DND-41 (cell line): ENCODE measurements at places on chromosomes 7 and 10.

DNA sequence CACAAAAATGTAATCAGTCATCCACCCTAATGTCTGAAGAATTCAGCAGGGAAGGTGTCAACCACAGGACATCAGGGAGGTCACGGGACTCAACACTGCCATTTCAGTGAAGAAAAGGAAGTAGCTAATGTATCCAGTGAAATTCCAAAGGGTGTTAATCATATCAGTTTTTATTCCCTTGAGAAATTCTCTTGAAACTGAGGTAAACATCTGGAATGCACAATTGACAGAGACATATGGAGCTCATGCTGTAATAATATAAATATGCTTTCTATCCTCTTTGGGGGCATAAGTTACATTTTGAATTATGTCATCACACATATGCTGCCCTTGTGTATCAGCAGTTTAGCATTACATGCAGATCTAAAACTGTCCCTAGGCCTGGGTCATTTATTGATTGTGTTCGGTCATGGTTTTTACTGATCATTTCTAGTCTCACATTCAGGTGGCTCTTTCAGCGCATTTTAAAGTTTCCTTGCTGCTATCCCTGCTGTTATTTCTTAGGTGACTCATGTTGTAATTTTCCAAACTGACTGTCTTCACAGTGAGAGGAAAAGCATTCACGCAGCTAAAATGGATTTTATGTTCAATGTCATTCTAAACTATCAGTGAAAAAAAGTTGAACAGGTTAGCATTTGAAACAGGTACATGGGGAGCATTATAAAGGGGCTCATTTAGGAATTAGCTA is 273.9 kb downstream of the TSPAN12 start:
- DNase-seq = no peak
- no peaks in the 10 kb centered on the region for H3K27me3 ChIP-seq
- no peaks in the 10 kb centered on the region for H3K36me3 ChIP-seq
- no peak overlapping the region for H3K4me3 ChIP-seq
- H3K4me1 ChIP-seq = no peaks in the 10 kb centered on the region

DNA sequence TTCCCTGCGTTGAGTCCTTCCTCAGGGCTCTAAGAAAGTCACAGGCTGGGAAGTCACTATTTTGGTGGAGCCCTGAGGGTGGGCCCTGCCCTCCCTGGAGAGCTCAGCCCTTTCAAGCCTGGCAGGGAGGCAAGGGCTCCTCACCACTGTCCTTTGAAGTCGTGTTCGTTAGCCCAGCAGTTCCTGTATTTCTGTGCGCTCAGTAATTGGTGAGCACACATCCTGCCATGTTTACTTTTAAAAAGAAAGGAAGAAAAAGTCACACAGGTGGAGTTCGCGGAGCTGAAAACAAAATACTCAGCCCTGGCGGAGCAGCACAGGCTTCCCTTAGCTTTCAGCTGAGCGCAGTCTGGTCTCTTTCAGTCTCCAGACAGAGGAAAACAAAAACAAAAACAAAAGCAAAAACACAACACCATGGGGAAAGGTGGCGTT is 37.1 kb downstream of the PRKCQ start:
- no peaks in the 10 kb centered on the region; the same call in 1 of the 2 replicates for H3K36me3 ChIP-seq
- H3K27ac ChIP-seq = peak overlapping the region; percentile 95
- no peaks in the 10 kb centered on the region for H3K27me3 ChIP-seq
- no peak overlapping the region; the same call in 1 of the 2 replicates for H3K4me3 ChIP-seq
- DNase-seq = peak; percentile 91
- peaks cover 55% of the 10 kb centered on the region for H3K4me1 ChIP-seq

GRCh38 chr10:121819049-121819448 is 108.8 kb downstream of the ATE1 start:
- no peaks in the 10 kb centered on the region for H3K27me3 ChIP-seq
- no peak overlapping the region for H3K4me3 ChIP-seq
- no peak overlapping the region for H3K27ac ChIP-seq
- no peak for DNase-seq
- no peaks in the 10 kb centered on the region for H3K4me1 ChIP-seq

DNA sequence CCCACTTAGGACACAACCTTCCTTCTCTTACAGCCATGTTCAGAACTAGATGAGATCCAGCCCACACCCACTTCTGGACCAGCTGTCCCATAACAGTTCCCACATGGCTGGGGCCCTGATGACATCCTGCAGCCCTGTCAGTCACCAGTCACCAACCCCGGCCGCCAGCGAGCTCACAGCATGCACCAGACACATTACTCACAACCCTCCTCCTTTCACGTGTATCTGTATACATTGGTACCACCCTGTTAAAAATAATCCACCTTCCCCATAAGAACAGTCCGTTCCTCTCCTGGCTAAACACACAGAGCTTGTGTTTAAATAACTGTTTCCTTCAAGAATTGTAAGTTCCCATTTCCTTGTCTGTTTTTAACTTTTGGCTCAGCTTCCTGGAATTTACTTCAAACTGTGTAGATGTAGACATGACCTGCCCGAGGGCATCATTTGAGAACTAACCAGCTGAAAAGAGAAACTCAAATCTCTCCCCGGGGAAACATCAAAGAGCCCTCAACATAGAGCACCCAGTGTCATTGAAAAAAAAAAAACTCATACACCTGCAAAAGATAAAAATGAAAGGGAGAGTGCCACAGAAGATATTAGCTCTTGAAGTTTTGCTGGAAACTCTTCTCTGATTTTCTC is 26.0 kb upstream of the PRLHR start:
- peak; percentile 58 for DNase-seq
- no peaks in the 10 kb centered on the region for H3K36me3 ChIP-seq

DNA sequence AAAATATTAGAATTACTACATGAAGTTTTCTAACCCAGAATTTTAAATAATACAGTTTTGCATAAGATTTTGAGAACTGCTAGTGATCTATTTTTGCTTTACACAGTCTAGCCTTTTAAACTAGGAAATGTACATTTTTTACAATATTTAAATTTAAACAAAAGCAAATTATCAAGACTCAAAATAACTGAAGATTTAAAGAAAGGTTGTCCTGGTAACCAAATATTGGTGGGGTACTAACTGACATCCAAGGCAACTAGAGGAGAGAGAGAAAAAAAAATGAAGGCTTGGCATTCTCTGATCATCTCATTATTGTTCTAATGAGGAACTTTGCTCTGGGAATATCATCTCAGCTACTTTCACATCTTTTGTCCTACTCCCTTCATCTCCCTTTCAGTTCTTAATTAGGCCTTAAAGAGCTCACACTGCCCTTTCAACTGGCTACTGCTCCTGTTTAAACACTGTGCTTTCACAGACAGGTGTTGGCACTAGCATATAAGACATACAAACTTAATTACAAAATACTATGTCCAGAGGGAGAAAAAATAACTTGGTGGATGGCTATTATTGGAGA is 33.7 kb downstream of the RAB11FIP2 start:
- no peaks in the 10 kb centered on the region for H3K27me3 ChIP-seq
- H3K4me3 ChIP-seq = no peak overlapping the region
- peaks cover 25% of the 10 kb centered on the region for H3K36me3 ChIP-seq
- no peak for DNase-seq
- H3K4me1 ChIP-seq = no peaks in the 10 kb centered on the region

GRCh38 chr10:6678211-6678803 is 98.2 kb upstream of the PRKCQ start:
- DNase-seq = peak; percentile 69
- H3K4me1 ChIP-seq = peaks cover 3% of the 10 kb centered on the region; the same call in 1 of the 2 replicates
- H3K27me3 ChIP-seq = no peaks in the 10 kb centered on the region
- H3K27ac ChIP-seq = no peak overlapping the region
- no peak overlapping the region for H3K4me3 ChIP-seq

GRCh38 chr10:11603741-11604140 is 7.7 kb downstream of the USP6NL start:
- H3K4me3 ChIP-seq = no peak overlapping the region
- H3K4me1 ChIP-seq = peaks cover 24% of the 10 kb centered on the region
- no peaks in the 10 kb centered on the region for H3K36me3 ChIP-seq
- no peaks in the 10 kb centered on the region for H3K27me3 ChIP-seq

- H3K27ac ChIP-seq = no peak overlapping the region
- no peaks in the 10 kb centered on the region for H3K27me3 ChIP-seq
- no peak overlapping the region for H3K4me3 ChIP-seq
- peaks cover 13% of the 10 kb centered on the region for H3K4me1 ChIP-seq
- no peaks in the 10 kb centered on the region for H3K36me3 ChIP-seq
Measured at GRCh38 chr10:23362879-23363792, 18.5 kb upstream of the C10orf67 start.

GRCh38 chr10:110101464-110102144 is 93.8 kb downstream of the ADD3 start:
- no peak for DNase-seq
- no peak overlapping the region for H3K4me3 ChIP-seq
- no peak overlapping the region for H3K27ac ChIP-seq

DNA sequence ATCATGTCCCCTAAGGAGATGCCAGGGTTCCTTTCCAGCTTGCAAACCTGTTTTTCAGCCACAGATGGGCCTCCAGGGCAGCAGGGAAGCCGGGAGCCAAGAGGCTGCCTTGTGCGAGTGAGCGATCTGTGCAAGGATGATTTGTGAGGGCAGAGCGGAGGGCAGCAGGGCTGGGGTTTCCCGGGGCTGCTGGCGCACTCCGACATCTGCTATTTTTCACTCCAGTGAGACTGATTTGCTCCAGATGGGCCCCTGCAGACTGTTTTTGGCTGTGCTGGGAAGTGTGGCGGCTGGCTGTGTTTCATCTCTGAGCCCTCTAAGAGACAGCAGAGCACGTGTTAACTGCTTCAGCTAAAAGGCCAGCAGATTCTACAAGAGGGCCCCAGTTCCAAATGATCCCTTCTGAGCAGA is 466.2 kb downstream of the TYW1 start:
- no peak for DNase-seq
- H3K4me1 ChIP-seq = no peaks in the 10 kb centered on the region
- no peak overlapping the region for H3K4me3 ChIP-seq
- no peaks in the 10 kb centered on the region for H3K27me3 ChIP-seq
- H3K36me3 ChIP-seq = no peaks in the 10 kb centered on the region

DNA sequence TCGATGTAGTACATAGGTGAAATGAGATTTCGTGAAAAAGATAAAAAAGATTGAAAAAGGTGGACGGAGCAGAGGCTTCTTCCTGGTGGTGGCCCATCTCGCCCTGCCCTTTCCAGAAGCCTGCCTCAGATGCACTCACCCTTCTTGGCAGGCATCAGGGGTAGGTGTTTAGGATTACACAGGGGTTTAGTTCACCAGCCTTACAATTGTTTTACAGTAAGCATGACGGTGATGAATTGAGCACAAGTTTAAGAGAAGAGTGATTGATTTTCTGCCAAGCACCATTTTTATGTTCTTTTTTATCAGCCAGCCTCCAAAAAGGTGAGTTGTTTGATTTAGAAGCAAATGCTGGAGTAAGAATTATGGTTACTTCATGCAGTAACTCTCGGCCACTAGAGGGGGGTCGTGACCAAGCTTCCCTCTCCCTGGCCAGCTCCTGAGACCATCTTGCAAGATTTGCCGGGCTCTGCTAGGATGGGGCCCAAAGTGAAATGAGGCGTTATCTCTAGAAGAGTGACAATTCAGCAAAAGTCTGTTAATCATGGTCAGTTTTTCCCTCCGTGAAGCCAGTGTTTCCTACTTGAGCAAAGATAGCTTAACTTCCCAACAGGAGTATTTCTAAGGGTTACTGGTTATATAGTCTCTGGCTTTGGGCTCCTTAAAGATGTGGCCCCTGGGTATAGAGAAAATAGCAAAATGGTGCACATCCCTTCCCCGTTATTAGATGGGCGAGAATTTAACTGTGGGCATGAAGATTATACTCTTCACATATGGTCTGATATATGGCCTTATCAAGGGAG is 228.8 kb downstream of the BMPER start:
- H3K27ac ChIP-seq = no peak overlapping the region
- H3K27me3 ChIP-seq = no peaks in the 10 kb centered on the region
- H3K36me3 ChIP-seq = no peaks in the 10 kb centered on the region
- no peak overlapping the region for H3K4me3 ChIP-seq
- H3K4me1 ChIP-seq = no peaks in the 10 kb centered on the region

DNA sequence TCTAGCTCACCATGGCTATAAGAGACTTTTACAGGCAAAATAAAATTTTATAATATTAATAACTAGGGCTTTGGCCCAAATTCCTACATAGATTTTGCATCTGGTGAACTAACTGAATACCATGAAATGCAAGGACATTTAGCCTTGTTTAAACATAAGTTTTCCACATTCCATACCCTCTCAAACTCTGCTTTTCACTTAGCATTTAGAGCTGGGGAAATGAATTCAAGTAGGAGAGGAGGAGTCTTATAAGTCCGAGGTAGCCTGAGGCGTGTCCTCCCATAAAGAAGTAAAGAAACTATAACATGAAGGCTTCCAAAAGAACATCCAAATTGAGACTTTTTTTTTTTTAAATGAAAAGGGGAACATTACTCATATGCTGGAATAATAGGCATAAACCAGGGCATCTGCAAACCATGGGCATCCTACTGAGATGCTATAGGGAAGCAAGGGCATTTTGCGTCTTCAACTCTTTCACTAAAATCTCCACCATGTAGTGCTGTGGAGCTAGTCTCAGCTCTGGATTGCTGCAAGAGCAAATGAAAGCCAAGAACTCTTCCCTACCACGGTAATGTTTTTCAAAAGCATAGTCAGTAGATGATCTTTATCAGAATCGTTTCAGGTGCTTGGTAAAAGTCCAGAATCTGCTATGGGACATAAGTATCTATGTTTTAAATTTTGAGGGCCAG is 79.1 kb downstream of the PALS2 start:
- H3K4me1 ChIP-seq = no peaks in the 10 kb centered on the region
- no peaks in the 10 kb centered on the region; the same call in 1 of the 2 replicates for H3K36me3 ChIP-seq
- H3K4me3 ChIP-seq = no peak overlapping the region
- no peak for DNase-seq

- peaks cover 10% of the 10 kb centered on the region for H3K4me1 ChIP-seq
- H3K27me3 ChIP-seq = no peaks in the 10 kb centered on the region
- H3K27ac ChIP-seq = no peak overlapping the region
- DNase-seq = no peak
- no peaks in the 10 kb centered on the region for H3K36me3 ChIP-seq
Measured at GRCh38 chr10:92829042-92829785, 19.1 kb upstream of the EXOC6 start.

GRCh38 chr10:21130108-21130507 is 233.0 kb upstream of the NEBL start:
- no peak overlapping the region for H3K27ac ChIP-seq
- no peak overlapping the region for H3K4me3 ChIP-seq
- no peaks in the 10 kb centered on the region for H3K4me1 ChIP-seq

GRCh38 chr10:61179771-61180170 is 235.8 kb upstream of the RHOBTB1 start:
- no peak overlapping the region for H3K4me3 ChIP-seq
- H3K27ac ChIP-seq = no peak overlapping the region
- H3K36me3 ChIP-seq = no peaks in the 10 kb centered on the region
- H3K4me1 ChIP-seq = peaks cover 8% of the 10 kb centered on the region; the same call in 1 of the 2 replicates
- H3K27me3 ChIP-seq = no peaks in the 10 kb centered on the region

- no peak overlapping the region for H3K4me3 ChIP-seq
- H3K4me1 ChIP-seq = no peaks in the 10 kb centered on the region
- peaks cover 94% of the 10 kb centered on the region for H3K36me3 ChIP-seq
- no peak overlapping the region for H3K27ac ChIP-seq
- no peaks in the 10 kb centered on the region for H3K27me3 ChIP-seq
Measured at GRCh38 chr7:157570531-157571200, 233.9 kb downstream of the DNAJB6 start.

- no peaks in the 10 kb centered on the region for H3K36me3 ChIP-seq
- no peak for DNase-seq
- H3K27ac ChIP-seq = peak overlapping the region; percentile 63
- H3K27me3 ChIP-seq = no peaks in the 10 kb centered on the region
Measured at GRCh38 chr10:71771821-71772617, 1.3 kb downstream of the VSIR start.
